Lower leg skin (tissue), 4 donors: ENCODE measurements at places on chromosomes 5 and 9. TPM values are rescaled to one million over a fixed set of nuclear protein-coding genes. Genes with fewer than 3 reads are reported as not detected.

NR4A3 gene
- 0.98 TPM for total RNA-seq

REEP2 gene
- 1.4 TPM for total RNA-seq

FAF2 gene
- 33.4 TPM for total RNA-seq

ECM2 gene
- total RNA-seq: 2.4 TPM

TEX48 gene
- not detected for total RNA-seq

BARHL1 gene
- total RNA-seq: not detected

S100Z gene
- total RNA-seq: not detected

NTRK2 gene
- total RNA-seq: 6.2 TPM

CATSPER3 gene
- total RNA-seq: 0.59 TPM
